Calu3 (cell line): ENCODE measurements at places on chromosomes 1 and 21. TPM values are rescaled to one million over a fixed set of nuclear protein-coding genes. Genes with fewer than 3 reads are reported as not detected.

The PLCH2 gene
- total RNA-seq = 3.1 and 4.1 TPM in 2 replicates

The RGS16 gene
- 1.2 and 1.7 TPM in 2 replicates for total RNA-seq

The NIBAN1 gene
- total RNA-seq = 12.1 and 19.5 TPM in 2 replicates

The RBP7 gene
- total RNA-seq = 0.83 TPM in 1 of 2 replicates, not detected in the other

The BNIPL gene
- total RNA-seq = 1.2 and 2.4 TPM in 2 replicates

The LGR6 gene
- not detected in 2 replicates for total RNA-seq

The SLFNL1 gene
- 0.52 and 0.83 TPM in 2 replicates for total RNA-seq

The GUCA2A gene
- not detected in 2 replicates for total RNA-seq

The CFHR1 gene
- total RNA-seq = not detected in 2 replicates

The FMOD gene
- not detected in 2 replicates for total RNA-seq

DNA sequence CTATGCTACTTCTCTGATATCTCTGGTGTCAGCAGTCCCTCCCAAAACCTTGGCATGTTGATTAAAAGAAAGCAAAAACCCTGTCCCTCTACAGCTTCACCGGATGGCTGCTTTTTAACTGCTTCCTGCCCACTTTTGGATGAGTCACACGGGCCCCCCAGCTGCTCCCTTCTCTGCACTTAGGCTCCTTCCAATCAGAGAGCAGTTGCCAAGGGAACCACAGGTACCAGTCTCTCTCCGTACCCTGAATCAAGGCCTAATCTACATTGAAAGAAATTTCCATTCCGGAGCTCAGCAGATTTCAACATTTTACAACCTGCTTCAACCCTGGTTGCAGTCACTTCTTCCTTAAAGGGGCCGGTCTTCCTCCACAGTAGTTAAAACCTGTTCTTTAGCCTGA, 70.6 kb upstream of the GJB5 start:
- no peak for DNase-seq

GRCh38 chr1:61572046-61572445, 152.9 kb downstream of the TM2D1 start:
- DNase-seq = no peak

- DNase-seq = no peak
Measured at GRCh38 chr1:11188381-11188780, 774 bp upstream of the ANGPTL7 start.

- DNase-seq = peak; percentile 90
Measured at GRCh38 chr1:23799570-23800399, 769 bp downstream of the GALE start.

DNA sequence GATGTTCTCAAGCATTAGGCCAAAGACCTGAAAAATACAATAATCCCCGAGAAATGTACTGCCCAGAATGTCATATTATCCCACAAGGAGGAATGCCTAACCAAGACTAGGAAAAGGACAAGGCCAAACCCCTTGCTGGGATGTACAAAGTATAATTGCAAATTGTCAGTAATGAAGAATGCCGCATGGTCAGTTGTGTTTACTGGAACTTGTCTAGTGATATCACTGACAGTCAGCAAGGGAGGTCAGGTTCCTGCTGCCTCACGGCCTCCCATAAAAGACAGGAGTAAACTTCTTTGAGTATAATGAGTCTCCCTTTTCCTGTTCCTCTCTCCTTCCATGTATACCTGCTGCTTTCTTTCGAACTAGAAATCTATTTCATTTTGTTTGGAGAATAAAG, 222.8 kb downstream of the RHOU start:
- DNase-seq = no peak

DNA sequence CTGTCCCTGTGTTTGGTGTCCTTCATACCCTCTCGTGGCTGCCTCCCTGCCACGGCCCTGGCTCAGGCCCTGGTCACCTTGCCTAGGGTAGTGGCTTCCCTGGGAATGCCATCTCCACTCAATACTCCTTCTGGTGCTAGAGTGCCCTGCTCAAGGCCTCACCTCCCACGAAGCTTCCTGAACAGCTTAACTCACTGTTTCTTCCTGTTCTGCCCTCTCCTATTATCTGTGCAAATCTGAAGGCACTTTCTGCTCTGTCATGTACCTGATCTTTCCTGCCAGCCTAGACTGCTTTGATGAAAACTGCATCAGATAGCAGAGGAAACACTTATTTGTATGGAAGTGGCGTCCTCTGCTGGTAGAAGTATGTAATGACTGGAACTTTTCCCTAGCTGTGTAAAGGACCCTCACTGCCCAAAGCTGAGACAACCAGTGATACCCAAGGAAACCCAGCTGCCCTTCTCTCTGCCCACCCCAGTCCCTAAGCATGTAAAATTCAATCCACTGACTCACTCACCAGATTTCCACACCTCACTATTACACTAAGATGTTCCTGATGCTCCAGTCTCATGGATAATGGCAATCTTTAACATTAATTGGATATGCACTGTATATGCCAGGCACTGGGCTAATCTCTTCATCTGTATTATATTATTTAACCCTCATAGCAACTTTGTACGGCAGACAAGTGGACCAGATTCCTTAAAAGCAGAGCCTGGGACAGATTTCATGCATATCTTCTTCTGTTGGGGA, 36.2 kb upstream of the BTG2 start:
- peak; percentile 58 for DNase-seq

GRCh38 chr1:24970926-24971875, 41.1 kb upstream of the RUNX3 start:
- DNase-seq = no peak

- no peak for DNase-seq
Measured at GRCh38 chr1:117634631-117635030, 28.8 kb downstream of the TENT5C start.

DNA sequence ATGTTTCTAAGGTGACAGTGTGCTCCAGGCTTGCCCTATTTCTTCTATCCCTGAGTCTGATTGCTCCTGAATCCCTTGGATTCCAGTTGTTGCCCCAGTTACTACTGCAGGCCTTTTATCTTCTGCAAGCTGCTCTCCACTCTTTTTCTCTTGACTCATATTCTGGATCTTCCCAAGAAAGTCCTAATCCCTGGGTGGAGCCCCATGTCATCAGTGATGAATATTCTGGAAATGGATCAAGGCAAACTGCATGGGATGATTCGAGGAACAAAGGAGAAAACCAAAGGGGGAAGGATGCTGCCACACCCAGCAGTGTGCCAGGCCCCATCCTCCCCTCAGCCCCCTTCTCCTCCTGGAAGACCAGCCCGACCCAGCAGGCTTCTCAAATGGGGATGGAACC, 63.3 kb upstream of the ATP2B4 start:
- no peak for DNase-seq

DNA sequence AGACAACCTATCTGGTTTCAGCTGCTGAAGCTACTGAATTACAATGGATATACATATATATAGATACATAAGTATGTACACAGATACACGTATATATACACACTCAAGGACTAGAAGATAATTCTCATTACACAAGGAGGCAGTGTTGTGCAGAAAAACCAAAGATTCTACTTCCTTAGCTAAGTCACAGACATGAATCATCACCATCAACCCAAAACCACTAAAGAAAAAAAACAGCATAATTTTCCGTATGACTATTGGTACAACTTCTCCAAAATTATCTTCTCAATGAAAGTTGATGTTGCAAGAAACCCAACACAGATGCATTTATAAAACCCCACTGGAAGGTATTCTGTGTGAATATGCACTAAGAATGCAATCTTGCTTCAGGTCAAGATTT, 36.8 kb upstream of the RPF1 start:
- DNase-seq = peak; percentile 22

DNA sequence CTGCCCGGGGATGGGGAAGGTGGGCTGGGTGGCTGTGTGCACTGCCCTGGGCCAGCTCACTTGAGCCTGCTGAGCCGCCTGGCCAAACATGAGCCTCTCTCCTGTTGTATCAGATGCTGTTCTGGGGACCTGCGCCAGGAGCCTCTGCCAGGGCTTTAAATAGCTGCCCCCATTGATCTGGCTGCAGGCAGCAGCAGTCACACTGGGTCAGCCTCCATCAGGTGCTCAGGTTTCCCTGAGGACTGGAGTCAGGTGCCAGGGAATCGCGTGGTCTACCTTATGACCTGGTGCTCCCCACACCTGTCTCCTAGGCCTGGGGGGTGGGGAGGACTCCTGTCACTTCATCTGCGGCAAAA, 700 bp upstream of the CCDC28B start:
- no peak for DNase-seq

DNA sequence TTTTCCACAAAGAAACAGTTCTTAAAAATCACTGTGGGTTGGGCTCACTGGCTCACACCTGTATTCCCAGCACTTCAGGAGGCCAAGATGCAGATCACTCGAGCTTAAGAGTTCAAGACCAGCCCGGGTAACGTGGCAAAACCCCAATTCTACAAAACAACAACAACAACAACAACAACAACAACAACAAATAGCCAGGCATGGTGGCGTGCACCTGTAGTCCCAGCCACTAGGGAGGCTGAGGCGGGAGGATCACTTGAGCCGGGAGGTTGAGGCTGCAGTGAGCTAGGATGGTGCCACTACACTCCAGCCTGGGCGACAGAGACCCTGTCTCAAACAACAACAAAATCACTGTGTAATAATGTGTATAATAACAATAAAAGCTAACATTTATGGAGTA, 40.8 kb downstream of the CDCP2 start:
- no peak for DNase-seq

- DNase-seq = no peak
Measured at GRCh38 chr1:234324821-234325220, 48.4 kb upstream of the COA6 start.

- DNase-seq = no peak
Measured at GRCh38 chr1:12480041-12480440, 138.0 kb downstream of the DHRS3 start.

DNA sequence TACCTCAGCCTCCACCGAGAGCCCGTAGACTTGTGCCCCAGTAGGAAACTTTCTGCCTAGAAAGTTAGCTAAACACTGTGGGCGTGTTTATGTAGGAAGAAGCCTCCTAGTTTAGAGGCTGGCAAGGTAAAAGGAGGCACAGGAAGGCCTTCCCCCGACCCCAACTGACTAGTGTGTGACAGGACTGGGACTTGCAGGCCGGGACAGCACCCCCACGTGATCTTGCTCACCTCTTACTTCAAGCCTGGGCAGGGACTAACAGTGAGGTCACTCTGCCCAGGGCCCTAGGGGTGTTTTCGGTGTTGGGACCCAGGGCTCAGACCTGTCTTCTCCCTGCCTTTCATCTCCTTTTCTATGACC, 392 bp upstream of the TAGLN2 start:
- DNase-seq = peak; percentile 50

- DNase-seq = no peak
Measured at GRCh38 chr1:111214884-111215283, 12.6 kb upstream of the CHI3L2 start.

- no peak for DNase-seq
Measured at GRCh38 chr1:15184436-15185241, 31.1 kb downstream of the TMEM51 start.

DNA sequence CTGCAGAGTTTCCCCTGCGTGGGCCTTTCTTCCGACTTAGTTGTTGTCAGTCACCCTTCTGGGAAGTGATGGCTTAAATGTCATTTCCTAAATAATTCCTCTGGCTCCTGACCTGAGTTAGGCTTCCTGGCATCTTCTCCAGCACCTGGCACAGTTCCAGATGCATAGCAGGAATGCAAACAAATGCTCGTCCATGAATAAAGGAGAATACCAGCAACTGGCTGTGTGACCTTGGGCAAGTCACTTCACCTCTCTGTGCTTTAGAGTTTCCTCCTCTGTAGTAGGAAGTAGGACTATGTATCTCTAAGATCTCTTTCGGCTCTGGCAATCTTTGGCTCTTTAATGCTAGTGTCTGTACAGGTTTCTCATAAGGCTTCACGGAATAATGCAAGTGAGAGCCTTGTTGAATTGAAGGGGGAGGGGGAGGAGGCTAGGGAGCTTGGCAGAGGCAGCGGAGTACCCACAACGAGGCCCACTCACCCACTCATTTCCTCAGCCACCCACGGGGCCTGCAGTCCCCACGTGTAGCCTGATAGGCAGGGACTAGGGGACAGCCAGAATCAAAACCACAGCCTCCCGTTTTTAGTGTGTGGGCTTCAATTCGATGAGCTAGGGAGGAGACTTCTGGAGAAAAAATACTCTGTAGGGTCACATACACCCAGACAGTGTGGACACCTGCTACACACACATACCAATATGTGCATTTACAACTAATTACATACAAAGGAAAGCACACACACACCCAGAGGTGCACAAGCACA, 48.1 kb downstream of the TENT5C start:
- DNase-seq = no peak

- DNase-seq = no peak
Measured at GRCh38 chr21:43921979-43922945, 57.2 kb downstream of the AGPAT3 start.

DNA sequence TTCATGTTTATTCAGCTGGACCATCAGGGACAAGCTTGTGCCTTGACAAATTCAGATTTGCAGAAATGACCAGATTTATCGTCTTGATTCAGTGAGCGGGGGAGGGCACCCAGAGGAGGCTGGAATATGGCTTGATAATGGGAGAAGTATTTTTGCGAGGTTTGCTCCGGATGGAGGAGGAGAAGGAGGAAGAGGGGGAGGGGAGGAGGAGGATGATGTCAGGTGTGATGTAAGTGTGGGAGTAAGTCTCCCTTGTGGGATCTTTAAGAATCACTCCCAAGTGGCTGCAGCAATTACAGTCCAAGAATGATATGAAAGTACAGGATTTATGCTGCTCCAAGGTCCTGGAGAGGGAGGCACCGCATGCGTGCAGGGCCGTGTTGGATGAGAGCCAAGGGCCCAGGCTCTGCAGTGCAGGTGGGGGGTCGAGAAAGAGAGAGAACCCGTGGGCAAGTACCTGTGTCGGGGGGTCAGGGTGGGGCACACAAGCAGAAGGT, 5.6 kb upstream of the ZNF496 start:
- no peak for DNase-seq

DNA sequence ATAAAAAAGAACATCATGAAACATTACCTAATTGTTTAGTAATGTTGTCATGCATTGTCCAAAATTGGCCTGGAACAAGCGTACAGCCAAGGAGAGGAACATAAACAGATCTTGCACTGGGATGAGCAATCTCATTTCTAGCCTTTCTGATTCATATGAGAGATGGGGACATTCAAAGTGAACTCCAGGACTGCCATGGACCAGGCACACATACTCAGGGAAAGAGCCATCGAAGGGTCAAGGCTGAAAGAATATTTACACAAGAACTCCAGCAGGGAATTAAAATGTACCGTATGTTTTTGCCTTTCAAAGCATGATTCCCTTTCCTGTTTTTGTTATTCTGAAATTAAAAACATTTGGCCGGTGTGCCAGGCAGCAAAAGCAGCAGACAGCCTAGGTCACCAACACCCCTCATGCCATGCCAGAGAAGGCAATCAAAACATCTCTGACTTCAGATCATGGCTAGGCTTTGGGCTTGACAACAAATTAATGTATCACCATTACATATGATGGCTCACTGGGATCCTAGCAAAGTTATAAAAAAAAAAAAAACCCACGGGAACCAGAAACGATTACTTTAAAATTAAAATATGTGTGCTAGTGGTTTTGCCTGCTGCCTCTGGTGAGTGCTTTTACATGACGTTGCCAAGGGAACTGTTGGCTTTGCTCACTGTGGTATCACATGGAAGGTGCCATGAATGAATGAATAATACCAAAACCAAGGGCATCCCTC, 159.8 kb downstream of the TGFBR3 start:
- no peak for DNase-seq
